Fibroblast of skin of right quadriceps (primary cell): ENCODE measurements at places on chromosomes 13 and 19.

GRCh38 chr13:39130301-39130700 is 92.0 kb downstream of the NHLRC3 start:
- no peak for DNase-seq

DNA sequence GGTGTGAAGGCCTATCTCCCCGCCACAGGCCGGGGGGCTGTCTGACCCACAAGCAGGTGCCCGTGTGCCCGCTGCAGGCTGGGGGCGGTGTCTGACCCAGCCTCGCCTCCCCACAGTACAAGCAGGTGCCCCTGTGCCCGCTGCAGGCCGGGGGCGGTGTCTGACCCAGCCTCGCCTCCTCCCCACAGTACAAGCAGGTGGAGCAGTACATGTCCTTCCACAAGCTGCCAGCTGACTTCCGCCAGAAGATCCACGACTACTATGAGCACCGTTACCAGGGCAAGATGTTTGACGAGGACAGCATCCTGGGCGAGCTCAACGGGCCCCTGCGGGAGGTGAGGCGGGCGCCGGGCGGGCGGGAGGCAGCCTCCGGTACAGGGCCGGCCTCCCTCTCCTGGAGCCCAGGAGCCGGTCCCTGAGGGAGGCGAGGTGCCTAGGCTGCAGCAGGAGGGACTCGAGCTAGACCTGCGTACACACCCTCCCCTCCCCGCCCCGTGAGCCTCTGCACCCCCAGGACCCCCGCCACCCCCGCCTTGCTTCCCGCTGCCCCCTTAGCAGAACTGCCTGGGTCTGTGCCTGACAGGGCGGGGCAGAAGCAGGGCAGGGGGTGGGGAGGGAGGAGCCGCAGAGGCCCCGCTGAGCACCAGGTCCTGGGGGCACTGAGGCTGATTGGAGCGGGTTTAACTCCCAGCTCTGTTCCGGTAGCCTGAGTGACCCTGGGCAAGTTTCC is 20.6 kb downstream of the HCN2 start:
- DNase-seq, result no peak

DNA sequence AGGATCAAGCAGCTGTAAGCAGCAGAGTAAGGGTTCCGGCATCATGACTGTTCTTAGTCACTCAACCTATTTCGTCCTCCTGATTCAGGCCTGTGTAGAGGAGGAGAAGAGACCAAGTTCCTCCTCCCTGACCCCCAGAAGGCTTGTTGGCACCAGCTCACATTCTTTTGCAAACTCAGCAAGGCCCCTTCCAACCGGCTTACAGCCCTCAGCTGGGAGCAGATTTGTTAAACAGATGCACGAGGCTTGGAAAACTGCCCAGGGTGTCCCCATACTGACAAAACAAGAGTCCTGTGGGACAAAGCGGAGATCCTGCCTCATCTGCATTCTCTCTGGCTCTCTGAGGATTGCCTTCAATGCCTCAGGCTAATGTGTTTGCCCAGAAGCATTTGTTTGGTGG is 113.2 kb upstream of the SOX21 start:
- DNase-seq, result peak; percentile 21

DNA sequence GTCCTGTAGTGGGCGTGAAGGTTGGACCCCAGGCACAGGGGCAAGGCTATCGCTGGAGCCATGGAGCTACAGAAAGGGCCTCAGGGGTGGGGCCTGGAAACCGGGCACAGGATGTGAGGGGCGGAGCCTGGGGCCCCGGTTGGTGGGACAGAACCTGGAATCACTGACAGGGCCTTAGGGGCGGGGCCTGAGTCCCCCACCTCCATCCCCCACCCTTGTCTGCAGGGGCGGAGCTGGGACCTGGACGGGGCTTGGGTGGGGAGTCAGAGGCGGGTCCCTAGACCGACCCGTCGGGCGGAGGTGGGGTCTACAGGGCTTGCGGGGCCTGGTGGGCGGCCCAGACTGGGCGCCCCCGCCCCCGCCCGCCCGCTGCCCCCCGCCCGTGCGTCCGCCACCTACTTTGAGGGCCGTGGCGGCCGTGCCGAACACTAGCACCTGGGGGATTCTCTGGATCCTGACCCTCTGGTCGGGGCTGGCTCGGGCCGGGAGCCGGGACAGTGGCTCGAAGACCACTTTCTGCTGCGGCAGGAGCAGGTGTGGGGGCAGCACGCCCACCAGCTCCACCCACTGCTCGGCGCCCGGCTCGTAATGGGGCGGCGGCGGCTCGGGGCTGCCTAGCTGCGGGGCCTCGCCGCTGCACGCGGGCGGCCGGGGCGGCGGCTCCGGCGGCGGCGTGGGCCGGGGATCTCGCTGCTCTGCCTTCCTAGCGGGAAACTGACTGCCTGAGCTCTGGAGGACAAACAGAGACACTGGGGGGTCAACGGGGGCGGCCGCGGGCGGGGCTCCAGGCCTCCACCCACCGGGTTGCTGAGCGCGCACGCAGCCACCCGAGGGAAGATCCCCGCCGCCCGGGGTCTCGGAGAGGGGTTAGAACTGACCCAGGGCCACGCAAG is 26.3 kb downstream of the DCAF15 start:
- peak; percentile 62 for DNase-seq

DNA sequence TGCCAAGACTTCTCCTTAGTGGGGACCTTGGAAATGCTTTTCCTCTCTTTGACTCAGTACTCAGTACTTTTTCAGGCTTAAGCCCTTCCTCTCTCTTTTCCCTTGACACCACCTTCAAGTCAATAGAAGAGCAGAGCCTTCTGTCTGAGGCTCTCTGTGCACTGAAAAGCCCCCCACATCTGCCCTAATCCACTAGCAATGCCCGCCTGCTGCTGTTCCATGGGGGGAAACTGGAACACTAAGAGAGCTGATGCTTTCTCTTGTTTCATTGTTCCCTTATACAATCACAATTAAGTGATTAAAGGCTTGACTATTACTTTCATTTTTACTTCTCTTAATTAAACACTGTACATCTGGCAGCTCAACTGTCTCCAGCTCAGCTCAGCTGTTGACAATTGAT is 254.5 kb downstream of the SLITRK6 start:
- no peak for DNase-seq

- DNase-seq, result no peak
Observed at GRCh38 chr19:19385896-19386869, 19.3 kb upstream of the GATAD2A start.

- DNase-seq, result peak; percentile 86
Observed at GRCh38 chr19:3142292-3142670, 6.4 kb downstream of the GNA15 start.

GRCh38 chr19:49691243-49692146 is 579 bp downstream of the CPT1C start:
- DNase-seq, result peak; percentile 83

DNA sequence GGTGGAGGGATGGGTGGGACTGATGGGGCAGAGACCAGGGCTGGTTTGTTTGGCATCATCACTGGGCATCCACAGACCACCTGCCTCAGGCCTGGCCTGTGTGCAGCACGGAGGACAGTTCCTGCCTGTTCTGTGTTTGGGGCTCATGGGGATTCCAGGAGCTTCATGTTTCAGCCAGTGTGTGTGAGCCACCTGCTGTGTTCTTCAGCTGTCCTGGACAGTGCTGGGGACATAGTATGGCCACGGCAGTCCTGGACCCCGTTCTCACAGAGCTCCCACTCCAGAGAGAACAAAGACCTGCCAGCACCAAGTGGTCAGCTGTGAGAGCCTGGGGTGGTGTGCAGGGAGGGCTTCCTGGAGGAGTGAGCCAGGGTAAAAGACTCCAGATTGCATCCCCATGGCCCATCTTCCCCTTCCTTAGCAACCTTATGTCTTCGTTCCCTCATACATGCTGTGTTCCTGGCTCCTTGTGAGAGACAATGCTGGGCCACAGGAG is 2.0 kb upstream of the CCDC97 start:
- no peak for DNase-seq

- no peak for DNase-seq
Observed at GRCh38 chr13:41649659-41650058, 192.3 kb downstream of the RGCC start.

GRCh38 chr13:45765464-45765863 is 63.3 kb downstream of the CBY2 start:
- no peak for DNase-seq
